ENCODE measurements at places on chromosomes 1 and 21.

DNA sequence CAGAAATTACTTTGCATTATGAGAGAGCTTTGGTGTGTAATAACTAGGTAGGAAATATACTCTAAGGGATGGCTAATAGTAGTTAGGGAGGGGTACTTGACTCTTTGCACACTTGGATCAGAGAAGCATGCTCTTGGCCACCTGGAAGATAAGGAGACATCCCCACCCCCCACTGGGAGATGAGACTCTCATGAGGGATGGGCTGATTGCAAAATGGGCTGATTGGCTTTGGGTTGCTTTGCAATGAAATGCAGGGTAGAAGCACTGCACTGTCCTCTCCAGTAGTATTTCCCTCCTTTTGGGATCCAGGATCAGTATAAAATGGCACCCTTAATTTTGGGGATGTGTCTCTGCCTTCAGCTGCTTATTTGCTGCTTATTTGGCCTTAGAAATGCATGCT is 71.2 kb upstream of the EPS8L3 start:
- DNase-seq: no peak

- no peak for DNase-seq
Measured at GRCh38 chr1:227948493-227949260, 945 bp upstream of the WNT9A start.

GRCh38 chr1:221743416-221744208 is 1.7 kb upstream of the DUSP10 start:
- no peak for DNase-seq

GRCh38 chr1:235875036-235875597 is 8.4 kb upstream of the LYST start:
- no peak for DNase-seq

- no peak for DNase-seq
Measured at GRCh38 chr1:67281244-67281643, 26.4 kb upstream of the IL12RB2 start.

GRCh38 chr1:81590171-81590570 is 210.6 kb upstream of the ADGRL2 start:
- DNase-seq: no peak

DNA sequence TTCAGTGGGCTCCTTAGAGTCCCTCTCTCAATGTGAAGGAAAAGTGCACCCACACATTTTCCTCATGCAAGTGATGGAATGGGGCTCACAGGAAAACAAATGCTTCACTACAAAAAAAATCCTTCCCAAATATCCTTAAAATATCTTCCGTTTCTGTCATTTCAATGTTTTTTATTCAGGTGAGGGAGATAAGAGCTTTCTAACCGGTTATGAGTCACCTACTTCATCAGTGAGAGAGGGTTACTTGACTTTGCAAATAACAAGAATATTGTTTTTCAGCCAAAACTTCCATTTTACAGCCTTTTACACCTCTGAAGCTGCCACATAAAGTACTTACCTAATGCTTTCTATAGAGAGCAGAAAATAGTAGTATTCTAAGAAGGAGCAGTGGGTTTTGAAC is 98.3 kb upstream of the CD55 start:
- DNase-seq: no peak

DNA sequence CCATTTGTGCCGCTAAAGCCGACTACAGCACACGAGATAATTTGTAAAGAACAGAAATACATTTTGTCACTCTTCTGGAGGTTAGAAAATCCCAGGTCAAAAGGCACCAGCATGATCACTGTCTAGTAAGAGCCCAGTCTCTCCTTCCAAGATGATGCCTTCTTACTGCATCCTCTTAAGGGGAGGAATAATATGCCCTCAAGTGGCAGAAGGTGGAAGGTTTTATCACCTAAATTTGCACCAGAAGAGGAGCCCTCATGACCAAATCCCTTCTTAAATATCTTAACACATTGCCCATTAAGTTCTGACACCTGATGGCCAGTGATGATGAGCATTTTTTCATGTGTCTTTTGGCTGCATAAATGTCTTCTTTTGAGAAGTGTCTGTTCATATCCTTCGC is 326.7 kb upstream of the RGS18 start:
- no peak for DNase-seq

DNA sequence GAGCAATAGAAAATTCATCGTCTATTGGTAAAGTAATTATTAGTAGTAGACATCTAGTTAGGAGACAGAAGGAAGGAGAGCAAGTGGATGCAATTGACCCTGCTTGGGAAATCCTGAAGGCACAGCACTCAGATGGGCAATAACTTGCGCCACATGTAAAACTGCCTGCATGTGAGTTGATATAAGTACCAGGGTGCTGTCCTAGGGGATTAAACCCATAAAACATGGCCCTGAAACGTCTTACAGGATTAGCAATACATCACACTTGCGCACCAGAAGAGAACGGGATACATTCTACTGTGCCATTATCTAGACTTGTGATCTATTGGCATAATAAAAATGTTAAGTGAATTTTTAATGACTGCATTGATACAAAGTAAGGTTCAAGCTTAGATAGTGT is 277.5 kb upstream of the LYPLAL1 start:
- no peak for DNase-seq

GRCh38 chr1:113375878-113376277 is 14.4 kb upstream of the MAGI3 start:
- no peak for DNase-seq

All from hippocampal formation (tissue), 2 donors.